ENCODE measurements at places on chromosomes 12 and 14.

GRCh38 chr14:102445066-102445465 is 64.5 kb downstream of the ANKRD9 start:
- DNase-seq: no peak

DNA sequence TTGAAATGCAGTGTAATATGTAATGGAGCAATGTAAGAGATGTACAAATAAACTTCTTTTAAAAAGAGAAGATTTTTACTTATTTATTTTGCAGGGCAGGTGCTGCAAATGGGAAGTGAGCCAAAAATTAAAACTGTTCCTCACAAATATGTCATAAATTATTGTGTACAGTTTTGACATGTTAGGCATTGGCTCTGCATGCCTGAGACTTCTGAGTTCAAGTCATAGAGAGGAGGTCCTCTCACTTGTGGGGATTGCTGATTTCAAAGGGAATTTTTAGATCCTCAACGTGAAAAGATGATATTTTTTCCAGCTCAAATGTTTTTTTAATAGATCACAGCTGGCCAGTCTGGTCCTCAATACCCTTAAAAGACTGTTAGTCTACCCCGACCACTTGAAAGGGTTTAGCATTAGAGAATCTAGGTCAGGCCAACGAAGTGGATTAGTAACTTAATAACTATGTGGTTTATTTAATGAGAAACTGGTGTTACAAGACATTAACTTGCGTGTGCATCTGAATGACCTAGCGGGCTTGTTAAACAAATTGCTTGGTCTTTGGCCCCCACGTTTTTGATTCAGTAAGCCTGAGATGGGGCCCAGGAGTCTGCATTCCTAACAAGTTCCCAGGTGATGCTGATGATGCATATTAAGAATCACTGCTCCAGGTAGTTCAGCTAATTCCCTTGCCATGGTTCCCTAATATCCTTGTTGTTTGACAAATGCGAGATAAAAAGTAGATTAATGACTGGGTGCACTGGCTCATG is 30.9 kb upstream of the WDR89 start:
- DNase-seq: peak; percentile 45

GRCh38 chr12:108833355-108833733 is 24.0 kb downstream of the SSH1 start:
- peak; percentile 97 for DNase-seq

DNA sequence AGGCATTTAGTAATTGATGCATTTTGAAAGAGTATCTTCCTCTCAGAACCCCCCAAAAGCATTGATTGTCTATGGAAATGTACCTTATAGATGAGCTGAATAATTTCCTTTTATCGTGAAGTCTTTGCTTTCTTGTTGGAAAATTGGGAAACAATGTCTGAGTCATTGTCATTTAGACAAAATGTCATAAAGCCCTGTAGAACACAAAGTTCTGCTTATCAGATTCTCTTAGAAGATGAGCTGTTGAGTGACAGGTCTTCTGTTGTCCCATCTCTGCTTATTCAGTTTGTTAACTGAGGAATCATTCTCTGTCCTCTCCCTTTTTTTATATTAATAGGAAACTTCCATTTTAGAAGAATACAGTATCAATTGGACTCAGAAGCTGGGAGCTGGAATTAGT is 22.9 kb downstream of the MAPKAPK5 start:
- no peak for DNase-seq

DNA sequence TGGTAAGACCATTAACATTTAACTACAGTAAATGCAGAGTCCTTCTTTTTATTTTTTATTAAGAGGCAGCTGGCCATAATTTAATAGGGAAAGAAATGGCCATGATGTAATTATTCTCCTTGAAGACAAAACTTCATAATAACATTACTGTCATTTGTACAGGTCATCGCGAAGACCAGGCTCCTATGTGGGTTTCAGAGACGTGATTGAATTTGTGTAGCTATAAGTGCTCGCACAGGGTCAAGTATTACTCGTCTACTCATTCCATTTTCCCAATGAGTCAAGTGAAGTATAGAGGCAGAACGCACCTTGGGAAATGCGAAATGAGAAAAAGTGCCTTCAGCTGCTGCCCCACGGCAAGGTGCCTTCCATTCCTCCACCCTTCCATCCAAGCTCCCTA is 40.4 kb downstream of the EGLN3 start:
- DNase-seq: no peak

GRCh38 chr12:89861086-89861485 is 152.4 kb upstream of the ATP2B1 start:
- no peak for DNase-seq

GRCh38 chr12:107441665-107442300 is 243.8 kb upstream of the PWP1 start:
- peak; percentile 6 for DNase-seq

DNA sequence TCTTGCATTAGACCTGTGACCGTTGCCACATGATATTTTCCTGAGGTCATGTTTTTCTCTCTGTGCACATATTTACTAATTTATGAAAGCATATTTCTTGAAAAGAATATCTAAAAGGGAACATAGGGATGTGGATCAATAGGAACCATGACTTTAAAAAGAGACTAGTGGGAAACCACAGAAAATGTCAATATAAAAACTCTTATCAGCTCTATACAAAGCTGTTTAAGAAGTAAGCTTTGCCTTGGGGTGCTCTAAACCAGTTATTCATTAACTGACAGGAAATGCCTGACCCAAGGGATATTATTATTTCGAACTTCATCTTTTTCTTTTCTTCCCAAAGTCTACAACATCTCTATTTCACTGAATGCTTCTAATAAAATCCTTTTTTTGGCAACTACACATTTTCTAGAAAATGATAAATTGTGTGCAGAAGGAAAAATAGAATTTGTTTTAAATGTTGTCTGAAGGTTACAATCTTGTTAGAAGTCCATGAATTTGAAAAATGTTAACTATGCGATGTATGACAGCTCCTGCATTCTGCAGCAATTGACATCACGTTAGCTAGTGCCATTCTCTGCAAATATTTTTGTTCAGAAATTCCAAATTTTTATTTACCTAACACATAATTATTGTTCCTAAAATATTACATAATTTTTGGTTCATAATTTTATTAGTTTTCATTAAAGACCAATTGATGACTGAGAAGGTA is 345.0 kb downstream of the SLC16A7 start:
- DNase-seq: no peak

- no peak for DNase-seq
Observed at GRCh38 chr12:132639956-132640520, 21.5 kb downstream of the P2RX2 start.

GRCh38 chr12:5708371-5708770 is 236.7 kb downstream of the ANO2 start:
- no peak for DNase-seq

DNA sequence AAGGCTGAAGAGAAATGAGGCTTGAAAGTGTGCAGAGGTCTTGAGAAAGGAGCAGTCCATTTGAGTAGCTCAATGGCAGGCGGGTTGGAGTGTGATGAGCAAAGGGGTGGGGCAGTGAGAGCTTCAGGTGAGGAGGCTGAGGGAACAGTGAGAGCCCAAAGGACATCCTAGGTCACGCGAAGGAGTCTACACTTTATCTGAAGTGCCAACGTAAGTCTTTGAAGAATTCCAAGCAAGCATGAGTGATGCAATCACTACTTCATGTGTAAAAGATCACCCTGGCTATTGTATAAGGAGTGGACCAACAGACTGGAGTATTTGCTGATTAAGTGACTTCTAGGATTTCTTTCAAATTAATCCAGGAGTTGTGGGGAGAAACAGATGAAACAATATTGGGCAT is 159.9 kb upstream of the HIF1A start:
- no peak for DNase-seq

- no peak for DNase-seq
Observed at GRCh38 chr14:88660056-88660455, 97.2 kb downstream of the ZC3H14 start.

- no peak for DNase-seq
Observed at GRCh38 chr14:28782301-28782700, 15.7 kb downstream of the FOXG1 start.

GRCh38 chr14:61746881-61747280 is 15.3 kb upstream of the SNAPC1 start:
- no peak for DNase-seq

DNA sequence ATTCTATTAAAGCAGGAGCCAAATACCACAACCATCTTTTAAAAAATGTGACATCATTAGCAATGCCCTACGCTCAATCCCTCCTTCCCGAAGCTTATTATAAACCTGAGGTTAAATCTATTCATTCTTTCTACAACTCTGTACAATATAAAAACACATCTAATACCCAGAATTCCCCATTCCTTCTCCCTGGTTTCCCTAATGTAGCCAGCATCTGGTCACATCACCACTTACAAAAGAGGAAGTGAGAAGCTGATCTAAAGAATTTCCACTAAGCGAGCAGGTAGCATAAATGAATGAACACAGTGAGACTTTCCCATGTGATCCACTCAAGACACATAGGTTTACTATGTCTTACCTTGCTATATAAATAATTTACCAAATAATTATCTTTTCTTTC is 90.4 kb downstream of the LRP6 start:
- no peak for DNase-seq

- DNase-seq: peak; percentile 24
Observed at GRCh38 chr12:130826151-130826801, 12.8 kb downstream of the STX2 start.

DNA sequence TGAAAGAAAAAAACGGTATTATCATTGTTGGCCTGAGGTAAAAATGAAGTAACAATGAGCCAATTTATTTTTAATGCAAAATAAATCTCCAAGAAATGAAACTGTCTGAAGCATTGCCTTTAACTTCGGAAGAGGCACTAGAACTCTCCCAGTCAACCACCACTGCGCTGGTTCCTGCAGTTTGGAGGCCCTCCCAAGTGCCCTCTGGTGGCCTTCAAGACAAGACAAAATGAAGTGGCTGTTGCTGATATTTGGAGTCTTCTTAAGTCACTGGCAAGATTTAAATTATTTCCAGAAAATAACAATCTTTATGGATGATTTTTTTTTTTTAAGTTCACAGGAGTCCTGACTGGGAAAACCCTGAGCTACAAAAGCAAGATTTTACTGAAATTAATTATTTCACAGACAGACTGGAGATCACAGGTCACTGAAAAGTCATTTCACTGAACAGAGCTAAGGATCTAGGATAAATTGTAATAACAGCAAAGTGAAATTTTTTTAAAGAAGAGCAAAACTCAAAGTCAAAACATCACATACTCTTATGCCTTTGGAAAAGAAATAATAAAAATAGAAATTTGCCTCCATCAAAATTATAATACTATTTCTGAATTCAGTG is 58.2 kb downstream of the DICER1 start:
- DNase-seq: no peak

DNA sequence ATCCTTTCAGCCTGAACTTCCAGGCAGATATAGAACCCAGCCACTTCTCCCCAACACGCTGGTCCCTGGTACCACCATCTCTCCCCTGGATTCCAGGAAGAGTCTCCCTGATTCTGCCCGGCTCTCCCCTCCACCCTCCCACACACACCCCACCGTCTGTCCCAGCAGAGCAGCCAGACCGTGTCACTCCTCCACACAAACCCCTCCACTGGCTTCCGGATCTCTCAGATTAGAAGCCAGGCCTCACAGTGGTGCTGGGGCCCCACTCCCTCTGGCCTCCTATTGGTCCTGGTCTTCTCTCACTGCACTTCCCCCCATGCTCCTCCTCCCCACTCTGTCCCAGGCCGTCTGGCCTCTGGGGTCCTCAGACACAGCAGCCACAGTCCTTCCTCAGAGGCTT is 52.4 kb upstream of the CDKN3 start:
- no peak for DNase-seq

DNA sequence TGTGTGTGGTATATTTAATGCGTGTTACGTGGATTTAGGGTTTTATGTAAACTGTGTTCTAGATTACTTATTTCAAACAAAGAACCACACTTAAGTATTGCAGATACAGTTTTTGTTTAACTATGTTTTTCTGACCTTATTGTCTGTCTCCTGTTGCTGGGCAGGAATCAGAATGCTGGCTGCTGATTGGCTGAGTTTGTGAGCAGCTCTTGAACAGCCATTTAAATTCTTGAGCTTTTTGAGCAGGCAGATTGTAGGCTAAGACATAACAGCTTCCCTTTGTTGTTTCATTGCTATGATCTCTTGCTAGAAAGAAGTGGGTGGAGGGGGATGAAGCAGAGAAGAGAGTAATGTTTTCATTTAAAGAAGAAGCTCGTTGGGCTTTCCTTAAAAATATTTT is 52.2 kb downstream of the ATF7IP start:
- DNase-seq: peak; percentile 83

GRCh38 chr12:57280211-57281062 is 29.4 kb upstream of the STAC3 start:
- DNase-seq: peak; percentile 45

DNA sequence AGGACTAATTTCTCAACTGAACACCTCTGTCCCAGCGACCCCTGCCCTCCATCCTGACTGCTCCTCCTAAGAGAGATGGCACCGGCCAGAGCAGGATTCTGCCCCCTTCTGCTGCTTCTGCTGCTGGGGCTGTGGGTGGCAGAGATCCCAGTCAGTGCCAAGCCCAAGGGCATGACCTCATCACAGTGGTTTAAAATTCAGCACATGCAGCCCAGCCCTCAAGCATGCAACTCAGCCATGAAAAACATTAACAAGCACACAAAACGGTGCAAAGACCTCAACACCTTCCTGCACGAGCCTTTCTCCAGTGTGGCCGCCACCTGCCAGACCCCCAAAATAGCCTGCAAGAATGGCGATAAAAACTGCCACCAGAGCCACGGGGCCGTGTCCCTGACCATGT is 756 bp downstream of the RNASE7 start:
- DNase-seq: no peak

GRCh38 chr12:117820216-117820907 is 148.4 kb downstream of the KSR2 start:
- DNase-seq: no peak

GRCh38 chr12:28993720-28994119 is 155.4 kb upstream of the FAR2 start:
- DNase-seq: no peak

- DNase-seq: no peak
Observed at GRCh38 chr12:30746190-30746589, 8.6 kb downstream of the CAPRIN2 start.

DNA sequence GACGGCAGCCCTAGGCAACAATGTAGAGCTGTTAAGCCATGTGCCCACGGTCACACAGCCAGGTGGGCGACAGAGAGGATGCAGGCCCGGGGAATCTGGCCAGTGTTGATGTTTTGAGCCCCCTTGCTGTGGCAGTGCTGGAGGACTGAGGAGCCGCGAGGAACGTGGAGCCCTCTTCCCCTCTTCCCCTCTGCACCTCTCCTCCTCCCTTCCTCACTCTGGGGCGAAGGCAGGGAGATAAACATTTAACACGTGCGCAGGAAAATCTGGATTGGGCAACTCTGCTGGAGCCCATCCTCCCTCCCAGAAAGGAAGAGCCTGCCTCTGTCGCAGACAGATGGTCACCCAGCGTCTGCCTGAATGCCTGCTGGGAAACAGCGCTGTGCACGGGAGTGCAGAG is 376.8 kb downstream of the FUT8 start:
- DNase-seq: no peak

Measured in retinal pigment epithelial cell (primary cell).